ENCODE measurements at places on chromosomes 5 and 9.
A peak's percentile ranks its signal among the peaks of the same experiment; 100 is the strongest.

DNA sequence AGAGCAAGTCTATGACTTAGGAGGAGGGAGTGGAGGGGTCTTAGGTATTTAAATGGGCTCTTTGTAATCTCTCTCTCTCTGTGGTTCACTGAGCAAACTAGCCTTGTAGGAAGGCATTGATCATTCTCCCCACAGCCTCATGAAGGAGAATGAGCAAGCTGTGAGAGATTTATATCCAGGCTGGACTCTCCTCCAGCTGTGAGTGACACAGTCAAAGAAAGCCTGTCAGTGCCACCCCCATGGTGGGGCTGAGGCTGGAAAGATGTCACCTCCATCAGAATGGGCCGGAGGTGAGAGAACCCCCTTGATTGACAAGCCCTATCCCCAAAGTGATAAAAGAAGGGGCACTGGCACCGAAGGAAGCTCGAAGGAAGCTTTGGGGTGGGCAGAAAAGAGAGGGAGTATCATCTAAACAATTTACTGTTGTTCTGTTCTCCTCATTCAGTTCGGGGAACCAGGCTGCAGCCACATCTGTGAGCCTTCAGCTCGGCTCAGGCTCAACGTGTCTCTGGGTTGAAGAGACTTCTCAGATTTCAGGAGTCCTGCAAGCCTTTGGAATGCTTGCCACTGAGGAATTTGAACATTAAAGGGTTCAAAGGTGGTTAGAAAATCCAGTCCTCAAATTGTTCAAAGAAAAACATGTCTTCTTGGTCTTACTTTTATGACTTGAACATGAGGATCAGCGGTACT lies 538.2 kb upstream of the ZNF462 start:
- DNase-seq = no peak

- no peak for DNase-seq
These were observed 96.2 kb upstream of the CCDC112 start for GRCh38 chr5:115392611-115393010.

DNA sequence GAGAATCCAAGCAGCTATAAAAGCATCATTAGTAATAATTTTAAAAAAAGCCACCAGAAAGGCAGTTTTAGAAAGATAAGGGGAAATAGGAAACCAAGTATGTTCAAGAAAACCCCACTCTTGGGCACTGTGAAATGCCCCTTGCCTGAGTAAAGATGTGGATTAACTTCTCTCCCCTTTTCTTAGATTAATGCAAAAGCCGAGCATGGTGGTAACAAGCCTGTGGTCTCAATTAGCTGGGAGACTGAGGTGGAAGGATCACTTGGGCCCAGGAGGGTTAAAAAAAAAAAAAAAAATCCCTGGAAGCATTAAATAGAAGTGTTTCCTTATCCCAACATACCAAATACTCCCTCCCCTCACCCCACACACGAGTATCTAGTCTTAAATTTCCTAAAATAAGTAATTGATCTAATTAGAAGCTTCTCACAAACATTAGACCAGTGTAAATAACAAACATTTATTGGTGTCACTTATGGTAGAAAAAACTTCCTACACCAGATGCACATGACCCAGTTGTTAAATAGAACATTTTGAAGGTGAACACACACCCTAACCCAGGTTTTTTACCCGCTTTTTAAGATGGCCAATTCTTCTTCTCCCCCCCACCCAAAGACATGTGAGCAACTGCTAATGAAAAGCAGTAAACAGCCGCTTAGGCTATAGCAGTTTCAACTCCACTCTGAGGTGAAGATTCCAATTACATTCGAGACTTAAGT lies 5.2 kb downstream of the HSPA5 start:
- no peak for DNase-seq

DNA sequence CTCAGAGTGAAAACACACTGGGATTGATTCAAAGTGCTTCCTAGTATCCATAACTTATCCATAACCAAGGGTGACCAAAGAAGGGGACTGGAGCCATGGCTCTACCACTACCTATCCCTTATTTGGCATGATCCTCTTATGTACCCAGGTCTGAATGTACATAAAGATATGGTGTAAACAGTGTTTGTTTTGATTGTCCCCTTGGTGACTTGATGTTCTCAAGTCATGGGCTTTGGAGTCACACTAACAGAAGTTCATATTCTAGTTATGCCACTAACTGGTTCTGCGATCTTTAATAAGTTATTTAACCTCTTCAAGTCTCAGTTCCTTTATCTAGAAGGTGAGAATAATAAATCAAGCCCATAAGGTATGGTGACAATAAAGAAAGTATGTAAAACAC lies 283.4 kb upstream of the PTGER4 start:
- no peak for DNase-seq

DNA sequence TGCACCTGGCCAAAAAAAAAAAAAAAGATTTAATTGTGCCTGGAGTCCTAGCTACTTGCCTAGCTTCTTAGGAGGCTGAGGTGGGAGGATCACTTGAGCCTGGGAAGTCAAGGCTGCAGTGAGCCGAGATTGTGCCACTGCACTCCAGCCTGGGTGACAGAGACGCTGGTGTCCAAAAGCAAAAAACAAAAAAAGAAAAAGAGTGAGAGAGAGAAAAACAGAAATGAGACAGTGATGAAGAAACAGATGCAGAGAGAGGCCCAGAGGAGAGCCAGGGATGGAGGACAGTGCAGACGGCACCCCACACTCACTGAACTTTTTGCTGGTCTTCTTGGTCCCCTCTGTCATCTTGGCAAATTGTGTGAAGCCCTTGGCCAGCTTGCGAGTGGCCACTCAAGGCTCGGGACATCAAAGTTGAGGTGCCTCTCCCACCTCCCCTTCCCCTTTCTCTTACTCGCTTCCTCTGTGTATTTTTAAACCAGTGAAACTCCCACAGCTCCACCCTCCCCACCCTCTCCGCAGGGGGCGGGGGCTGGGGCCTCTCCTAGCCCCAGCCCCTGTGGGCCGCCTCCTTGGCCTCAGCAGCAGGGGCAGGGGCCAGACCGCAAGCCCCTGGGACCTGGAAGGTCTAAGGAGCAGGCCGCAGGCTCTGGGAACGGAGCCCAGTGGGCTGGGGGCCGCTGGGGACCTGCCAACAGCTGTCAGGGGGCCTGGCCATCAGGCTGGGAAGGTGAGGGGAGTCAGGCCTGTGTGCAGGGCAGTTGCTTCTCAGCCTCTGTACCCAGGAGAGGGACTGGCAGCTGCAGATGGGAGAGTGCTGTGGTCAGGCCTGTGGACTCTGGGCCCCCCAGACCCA lies at the start of gene SH2D3C:
SH2D3C (minus strand) TSS at position 387 of the 856 bp plus-strand sequence; CDS start at position 348, 39 bp downstream.
- DNase-seq = peak; percentile 59

DNA sequence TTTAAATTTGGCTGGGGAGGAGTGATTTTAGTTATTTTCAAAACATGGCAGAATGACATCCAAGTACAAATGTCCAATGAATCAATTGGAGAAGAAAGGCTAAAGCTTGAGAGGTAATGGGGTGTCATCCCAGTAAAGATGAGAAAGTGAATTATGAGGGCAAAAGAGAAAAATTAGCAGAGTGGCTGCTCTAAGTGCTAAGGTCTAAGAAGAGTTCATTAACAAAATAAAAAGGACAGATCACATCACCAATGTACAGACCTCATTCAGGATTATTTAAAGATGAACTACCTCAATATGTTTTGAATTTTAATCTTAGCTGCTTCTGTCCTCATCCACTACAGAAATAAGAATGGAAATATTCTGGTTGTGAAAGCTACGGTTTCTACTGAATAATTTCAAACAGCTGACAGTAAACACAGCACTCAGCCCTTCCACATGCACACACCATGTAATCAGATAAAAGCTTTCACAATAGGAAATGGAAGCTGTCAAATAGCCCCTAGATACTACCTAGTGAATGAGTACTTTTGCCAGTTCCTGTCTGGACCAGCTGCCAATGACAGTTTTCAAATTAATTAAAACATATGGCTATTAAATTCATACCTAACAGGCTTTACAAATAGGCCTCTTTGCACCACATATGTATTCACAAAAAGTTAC lies 171.5 kb downstream of the SSBP2 start:
- no peak for DNase-seq

DNA sequence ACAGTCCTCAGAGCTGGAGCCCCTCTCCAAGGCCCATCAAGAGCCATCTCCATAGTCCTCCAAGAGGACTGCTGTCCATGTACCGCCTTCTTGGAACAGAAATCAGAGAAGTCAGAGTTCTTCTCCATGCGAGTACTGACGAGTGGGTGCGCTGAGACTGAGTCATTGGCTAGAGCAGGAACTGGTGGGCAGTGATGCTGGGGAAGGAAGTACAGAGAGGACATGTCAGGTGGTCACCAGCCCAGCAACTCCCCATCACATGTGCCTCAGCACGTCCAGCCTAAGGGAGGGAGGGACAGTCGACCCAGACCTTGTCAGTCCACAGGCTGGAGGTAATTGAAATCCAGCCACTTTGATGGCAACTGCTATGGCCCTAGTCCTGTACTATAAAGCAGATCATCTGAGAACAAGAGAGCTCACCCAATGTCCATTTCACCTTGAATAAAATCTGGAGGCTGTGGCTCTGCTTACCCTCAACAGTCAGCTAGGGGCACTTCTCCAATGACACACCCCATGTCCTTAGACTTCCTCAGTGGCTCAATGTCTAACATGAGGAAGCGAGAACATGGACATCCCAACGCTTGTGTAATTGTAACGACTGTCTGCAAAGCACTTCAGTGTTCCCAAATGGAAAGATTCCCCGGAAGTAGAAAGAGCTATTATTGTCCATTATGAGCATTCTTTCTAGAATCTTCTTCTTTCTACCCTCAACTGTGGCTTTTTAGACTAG lies 15.0 kb upstream of the FBP1 start:
- DNase-seq = no peak

GRCh38 chr9:127817881-127818434 lies 15.3 kb downstream of the FPGS start:
- DNase-seq = no peak

DNA sequence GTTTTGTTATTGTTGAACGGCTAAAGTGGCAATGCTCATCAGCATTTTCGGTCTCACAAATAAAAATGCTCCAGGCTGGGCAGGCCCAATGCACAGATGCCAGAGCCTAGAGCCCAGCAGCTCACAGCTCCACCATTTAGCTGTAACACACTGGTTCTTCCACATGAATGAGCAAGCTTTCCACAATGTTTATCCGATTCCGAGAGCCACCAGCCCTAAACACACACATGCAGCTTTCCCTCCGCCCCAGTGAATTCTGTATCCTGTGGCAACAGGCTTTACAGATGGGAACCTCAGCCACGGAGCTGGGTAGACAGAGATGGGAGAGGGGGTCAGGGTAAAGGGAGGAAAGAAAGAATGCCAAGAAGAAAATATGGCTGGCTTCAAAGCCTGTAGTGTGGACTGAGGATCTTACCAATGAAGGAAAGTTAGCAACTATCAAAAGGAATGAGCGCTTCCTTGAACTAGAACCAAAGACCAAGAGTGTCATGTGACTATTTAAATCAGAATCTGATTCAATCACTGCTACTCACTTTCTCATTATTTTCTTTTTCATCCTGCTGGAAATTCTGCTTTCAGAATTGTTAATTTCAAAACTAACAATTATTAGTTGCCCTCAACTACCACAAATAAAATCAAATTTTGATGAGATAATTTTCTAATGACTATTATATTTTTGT lies 77.1 kb downstream of the MRPS27 start:
- no peak for DNase-seq

GRCh38 chr5:32325062-32325461 lies 12.3 kb upstream of the MTMR12 start:
- peak; percentile 74 for DNase-seq

DNA sequence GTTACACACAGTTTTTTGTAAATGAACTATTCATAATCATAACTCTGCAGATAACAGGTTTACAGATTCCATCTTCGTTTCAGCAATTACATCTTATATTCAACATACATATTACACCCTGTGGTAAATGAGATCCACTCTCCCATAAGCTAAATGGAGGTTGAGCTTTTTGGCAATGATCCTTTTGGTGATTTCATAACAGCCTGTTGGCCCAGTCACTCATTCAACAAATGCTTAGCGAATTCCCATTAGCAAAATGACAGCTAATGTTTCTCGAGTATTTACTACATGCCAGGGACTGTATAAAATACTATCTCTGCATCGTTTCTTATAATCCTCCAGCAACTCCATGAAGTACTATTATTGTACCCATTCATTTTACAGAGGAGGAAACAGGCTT lies 25.4 kb upstream of the AGXT2 start:
- no peak for DNase-seq

GRCh38 chr5:138840103-138840502 lies 35.0 kb downstream of the LRRTM2 start:
- no peak for DNase-seq

GRCh38 chr5:154271466-154271865 lies 80.9 kb downstream of the GALNT10 start:
- DNase-seq = no peak

DNA sequence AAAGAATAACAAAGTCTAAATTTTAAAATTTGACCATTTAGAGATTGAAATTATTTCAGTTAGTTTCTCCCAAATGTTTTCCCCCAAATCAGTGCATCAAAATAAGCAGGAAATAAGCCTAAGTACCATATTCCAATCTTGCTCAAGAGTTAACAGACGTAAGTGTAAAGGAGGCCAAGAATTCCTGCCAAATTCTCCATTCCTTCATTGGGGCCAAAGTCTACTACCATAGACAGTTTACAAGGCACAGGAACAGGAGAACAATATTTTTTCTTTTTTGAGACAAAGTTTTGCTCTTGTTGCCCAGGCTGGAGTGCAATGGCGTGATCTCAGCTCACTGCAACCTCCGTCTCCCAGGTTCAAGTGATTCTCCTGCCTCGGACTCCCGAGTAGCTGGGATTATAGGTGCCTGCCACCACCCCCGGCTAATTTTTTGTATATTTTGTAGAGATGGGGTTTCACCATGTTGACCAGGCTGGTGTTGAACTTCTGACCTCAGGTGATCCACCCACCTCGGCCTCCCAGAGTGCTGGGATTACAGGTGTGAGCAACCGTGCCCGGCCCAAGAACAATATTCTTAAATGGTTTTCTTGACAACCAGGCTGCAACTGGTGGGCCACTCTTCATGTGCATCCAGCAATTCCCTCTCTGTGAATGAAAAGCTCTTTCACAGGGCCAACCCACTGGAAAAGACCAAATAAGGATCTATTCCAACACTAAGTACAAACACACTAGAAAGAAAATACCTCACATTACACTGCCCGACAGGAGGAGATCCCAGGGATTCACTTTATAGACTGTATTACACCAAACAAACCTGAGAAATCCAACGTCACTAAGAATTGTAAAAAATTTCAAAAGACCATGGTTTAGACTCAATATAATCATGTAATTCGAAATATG lies 127.7 kb downstream of the MAPKAP1 start:
- no peak for DNase-seq
